NCI-H1048 (cell line): ENCODE measurements at places on chromosomes 12 and 14.
A peak's percentile ranks its signal among the peaks of the same experiment; 100 is the strongest.

DNA sequence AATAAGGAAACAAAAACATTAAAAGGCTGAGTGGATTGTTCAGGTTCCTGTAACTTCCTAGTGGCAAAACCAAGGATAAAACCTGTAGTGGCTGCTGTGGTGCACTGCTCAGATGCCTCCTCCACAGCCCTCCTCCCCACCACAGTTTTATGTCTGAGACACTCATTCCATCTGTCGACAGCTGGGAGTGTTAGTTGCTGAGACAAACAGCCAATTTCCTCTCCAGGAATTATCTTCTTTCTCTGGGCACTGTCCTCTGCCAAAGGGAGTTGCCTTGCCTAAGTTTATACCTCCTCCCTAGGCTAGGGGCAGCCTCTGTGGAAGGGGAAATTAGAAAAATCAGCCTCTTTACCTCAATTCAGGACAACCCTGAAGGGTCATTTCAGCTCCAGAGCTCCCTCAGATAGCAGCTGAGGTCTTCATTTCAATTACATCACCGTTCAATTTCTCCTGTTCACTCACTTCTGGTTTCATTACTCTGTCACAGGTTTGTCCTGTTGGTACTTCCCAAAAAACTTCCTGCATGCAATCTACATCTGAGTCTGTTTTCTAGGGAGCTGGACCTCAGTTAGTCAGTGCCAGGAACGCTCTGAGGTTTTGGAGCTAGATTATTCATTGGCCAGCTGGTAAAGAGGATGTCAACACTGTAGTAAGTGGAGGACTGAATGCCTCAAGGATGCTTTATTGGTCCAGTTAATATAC, 74.9 kb upstream of the ATP2B1 start:
- DNase-seq: no peak

- no peak for DNase-seq
These were observed 25.4 kb downstream of the KRT76 start for GRCh38 chr12:52751795-52752194.

GRCh38 chr12:128402486-128403243, 135.7 kb downstream of the TMEM132C start:
- no peak for DNase-seq

DNA sequence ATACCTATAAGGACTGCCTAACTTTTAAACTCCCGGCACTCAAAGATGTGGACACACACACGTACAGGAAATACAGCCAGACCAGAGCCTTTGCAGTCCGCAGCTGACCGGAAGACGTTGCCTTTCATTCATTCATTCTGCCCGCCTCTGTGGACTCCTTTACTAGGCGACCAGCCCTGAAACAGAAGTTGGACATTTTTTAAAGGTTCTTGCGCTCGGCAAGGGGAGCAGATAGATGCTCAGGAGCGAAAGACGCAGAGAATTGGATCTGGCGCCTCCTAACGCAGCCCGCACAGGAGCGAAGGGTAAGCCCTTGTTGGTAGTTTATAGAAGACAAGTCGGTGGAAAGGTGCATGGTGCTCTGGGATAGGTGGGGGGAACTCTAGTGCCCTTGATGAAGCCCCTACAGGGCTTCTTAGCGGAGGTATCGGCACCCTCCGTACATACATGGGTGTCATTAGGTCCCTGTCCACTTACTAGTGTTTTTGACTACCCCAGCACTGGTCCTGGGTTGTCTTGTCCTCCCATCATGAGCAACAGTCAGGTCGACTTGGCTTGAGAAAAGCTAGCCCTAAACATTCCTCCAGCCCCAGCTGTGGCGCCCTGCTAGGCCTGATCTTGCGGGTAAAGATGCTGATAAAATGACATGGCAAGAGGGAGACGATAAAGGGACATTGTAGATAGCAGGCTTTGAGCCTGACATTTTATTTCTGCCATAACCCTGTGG, at the start of gene KDM2B:
Gene KDM2B, minus strand, starts transcription at position 65 of the 727 bp plus-strand sequence. CDS start 112 bp downstream, outside the sequence.
- no peak for DNase-seq

- no peak for DNase-seq
These were observed 60.8 kb upstream of the RIMBP2 start for GRCh38 chr12:130776857-130777339.

DNA sequence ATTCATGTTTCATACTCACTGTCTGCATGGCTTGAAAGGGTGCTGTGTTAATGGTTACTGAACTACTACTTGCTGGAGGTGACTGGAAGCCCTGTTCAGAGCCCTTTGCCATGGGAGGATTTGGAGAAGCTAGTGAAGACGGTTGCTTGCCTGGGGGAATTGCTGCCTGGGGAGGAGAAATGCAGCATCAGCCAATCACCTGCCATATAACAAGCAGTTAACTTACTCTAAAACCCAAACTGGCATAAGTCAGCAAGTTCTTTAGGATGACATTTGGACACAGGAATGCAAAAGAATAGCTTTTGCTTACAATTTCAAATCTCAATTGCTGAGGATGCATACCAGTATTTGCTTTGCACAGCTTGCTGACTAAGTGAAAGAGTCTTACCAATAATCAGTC, 23.4 kb upstream of the IPO8 start:
- DNase-seq: no peak

DNA sequence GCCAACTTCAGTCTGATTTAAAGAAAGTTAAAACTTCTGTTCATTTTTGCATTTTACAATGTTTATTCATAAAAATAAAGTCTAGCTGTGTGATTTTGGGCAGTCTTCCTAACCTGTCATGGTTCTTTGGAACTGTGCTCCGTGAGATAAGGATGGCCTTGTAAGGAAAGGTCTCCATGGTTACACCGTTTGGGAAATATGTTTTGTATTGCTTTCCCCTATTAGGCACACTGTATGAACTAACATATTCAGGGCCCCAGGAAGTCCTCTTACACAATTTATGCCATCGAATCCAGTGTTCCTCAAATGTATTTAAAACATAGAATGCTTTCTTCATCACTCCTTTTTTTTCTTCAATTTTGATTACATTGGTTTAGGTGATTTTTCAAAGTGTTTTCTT, 54.5 kb downstream of the APAF1 start:
- DNase-seq: no peak

GRCh38 chr14:38522724-38523123, 266.8 kb upstream of the CLEC14A start:
- no peak for DNase-seq

- DNase-seq: no peak
These were observed 60.0 kb upstream of the FBXO33 start for GRCh38 chr14:39492267-39492666.

DNA sequence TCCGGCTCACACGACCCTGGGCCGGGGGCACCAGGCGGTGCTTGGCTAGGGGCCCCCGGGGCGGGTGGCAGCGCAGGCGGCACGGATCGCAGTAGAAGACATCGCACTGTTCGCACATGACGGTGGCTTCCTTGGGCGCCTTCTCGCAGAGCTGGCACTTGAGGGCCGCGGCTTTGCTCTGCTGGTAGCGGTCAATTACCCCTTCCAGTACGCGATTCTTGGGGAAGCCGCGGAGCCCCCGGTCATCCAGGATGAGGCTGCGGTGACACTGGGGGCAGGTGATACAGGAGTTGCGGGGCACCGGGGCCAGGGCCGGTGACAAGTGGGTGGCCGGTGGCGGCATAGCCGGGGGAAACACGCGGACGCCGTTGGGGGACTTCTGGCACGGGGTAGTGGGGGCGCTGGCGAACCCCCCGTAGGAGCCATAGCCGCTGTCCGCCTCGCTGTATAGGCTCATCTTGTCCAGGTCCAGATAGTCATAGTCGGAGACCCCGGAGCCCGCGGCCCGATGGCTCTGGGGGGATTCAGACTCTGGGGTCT, 553 bp downstream of the TRIM9 start:
- DNase-seq: no peak

- peak; percentile 29 for DNase-seq
These were observed 321.4 kb upstream of the LRFN5 start for GRCh38 chr14:41285186-41285748.

GRCh38 chr12:112875608-112876007, 31.2 kb upstream of the OAS1 start:
- DNase-seq: no peak

- no peak for DNase-seq
These were observed 183.0 kb downstream of the MED13L start for GRCh38 chr12:116094475-116094874.

DNA sequence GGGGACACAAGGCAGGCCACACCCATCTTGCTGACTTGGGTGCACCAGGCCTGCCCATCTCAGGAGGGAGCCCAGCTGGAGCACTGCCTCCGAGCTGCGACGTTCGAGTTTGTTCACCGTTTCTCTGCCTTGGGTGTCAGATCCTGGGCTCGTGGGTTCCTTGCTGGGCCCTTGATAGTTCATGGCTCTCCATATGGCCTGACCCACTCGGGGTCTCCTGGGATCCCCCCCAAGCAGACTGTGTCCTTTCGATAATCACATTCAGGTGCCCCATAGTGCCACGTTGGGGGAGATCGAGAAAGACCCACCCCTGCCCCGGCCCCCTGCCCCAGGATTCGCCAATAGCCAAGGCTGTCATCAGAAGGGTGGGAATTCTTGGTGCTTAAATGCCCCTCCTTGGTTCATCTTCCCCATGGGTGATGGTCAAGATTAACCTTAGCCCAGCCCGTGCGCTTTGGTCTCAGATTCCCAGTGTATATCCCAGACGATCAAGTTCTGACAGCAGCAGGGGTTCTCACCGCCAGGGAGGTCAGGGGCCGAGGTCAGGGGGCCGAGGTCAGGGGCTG, 7.4 kb downstream of the RFLNA start:
- DNase-seq: no peak

DNA sequence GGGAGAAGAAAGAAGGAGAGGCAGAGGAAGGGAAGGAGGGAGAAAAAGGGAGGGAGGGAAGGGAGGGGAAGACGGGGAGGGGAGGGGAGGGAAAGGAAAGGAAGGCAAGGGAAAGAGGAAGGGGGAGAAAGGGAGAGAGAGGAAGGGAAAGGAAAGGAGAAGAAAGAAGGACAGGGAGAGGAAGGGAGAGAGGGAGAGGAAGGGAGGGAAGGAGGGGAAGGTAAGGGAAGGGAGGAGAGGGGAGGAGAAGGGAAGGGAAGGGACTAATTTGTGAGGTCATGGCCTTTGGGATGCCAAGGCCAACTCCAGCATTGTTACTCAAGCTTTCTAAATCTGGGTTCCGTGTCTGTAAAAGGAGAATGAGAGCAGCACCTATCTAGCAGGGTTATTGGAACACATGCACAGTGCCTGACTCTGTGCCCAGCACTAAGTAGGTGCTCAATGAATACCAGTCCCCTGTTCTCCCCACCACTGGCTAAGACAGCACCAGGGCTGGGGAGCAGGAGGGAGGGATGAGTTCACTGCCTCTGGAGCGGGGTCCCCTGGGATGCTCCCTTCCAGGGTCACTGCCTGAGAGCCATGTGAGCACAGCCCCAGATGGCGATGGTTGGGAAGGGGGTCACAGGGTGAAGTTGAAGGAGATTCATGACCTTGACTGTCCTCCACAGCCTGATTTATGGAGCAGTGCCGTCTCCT, 560.1 kb upstream of the TBX3 start:
- DNase-seq: no peak
